ENCODE measurements at places on chromosomes 2 and 18.

- no peak for DNase-seq
These were observed 371.3 kb upstream of the TNP1 start for GRCh38 chr2:217231212-217231611.

DNA sequence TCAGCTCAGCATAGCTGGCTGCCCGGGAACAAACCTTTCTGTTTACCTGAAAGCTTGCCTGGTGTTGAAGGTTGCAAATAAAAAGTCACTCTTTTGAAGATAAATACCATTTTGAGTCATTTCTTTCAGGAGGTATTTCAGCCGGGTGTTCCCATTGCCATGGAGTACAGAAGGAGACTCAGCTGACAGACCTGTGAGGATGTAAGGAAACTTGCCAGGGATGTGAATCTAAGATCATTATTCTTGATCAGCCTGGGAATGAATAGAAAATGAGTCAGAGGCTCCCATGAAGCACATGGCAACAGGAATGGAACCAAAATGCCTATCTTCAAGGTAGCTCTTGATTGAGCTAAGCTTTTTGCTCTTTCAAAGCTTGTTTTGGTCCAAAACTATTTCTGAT lies 231.2 kb downstream of the CYRIA start:
- DNase-seq: no peak

GRCh38 chr18:4789506-4789905 lies 334.4 kb upstream of the DLGAP1 start:
- DNase-seq: no peak

DNA sequence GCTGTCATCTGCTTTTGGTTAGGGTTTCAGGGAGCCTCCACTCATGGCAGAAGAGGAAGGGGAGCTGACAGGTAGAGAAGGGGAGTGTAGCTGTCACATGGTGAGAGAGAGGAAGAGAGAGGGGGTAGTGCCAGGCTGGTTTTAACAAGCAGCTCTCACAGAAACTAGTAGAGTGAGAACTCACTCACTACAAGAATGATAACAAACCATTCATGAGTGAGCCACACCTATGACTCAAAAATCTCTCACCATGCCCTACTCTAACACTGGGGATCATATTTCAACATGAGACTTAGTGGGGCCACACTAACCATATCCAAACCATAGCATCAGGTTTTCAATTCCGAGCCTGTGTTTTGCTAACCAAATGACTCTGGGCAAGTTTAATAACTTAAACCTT lies 274.9 kb upstream of the VWC2L start:
- no peak for DNase-seq

DNA sequence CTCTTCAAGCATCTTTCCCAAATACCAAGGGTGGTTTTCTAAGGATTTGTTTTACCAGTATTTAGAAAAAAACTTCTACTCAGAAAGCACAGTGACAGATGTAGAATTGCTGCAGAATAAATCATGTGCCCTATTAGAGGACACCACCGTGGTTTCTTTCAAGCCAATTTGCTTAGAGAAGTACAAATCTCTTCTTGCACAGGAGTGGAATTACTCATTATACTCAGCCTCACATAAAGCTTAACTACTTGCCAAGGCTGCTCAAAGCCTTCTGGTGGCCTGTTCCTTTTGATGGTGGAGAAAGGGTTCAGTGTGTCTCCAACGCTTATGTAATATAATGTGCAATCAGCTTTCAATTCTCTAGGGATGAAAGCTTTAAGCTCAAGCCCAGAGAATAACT lies 66.5 kb upstream of the CTNNA2 start:
- DNase-seq: no peak

DNA sequence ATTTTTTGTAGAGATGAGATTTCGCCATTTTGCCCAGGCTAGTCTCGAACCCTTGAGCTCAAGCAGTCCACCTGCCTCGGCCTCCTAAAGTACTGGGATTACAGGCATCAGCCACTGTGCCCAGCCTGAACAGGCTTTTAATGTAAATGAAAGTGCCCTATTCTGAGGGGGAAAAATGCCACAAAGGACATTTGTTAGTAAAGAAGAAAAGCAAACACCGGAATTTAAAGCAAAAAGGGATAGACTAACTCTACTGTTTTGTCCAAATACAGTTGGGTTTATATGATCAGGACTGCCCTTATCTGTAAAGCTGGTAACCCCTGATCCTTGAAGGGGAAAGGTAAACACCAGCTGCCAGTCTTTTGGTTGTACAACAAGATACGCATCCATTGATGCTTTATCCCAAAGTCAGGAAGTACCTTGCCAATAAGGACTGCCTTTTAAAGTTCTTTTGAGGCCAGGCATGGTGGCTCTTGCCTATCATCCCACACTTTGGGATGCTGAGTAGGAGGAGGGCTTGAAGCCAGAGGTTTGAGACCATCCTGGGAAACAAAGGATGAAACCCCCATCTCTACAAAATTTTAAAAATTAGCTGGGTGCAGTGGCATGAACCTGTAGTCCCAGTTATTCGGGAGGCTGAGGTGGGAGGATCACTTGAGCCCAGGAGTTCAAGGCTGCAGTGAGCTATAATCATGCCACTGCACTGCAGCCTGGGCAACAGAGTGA lies 13.1 kb downstream of the CLEC4F start:
- no peak for DNase-seq

GRCh38 chr2:238582159-238582558 lies 155.4 kb downstream of the ASB1 start:
- DNase-seq: no peak

- no peak for DNase-seq
These were observed 145.1 kb downstream of the AGPS start for GRCh38 chr2:177537636-177538035.

DNA sequence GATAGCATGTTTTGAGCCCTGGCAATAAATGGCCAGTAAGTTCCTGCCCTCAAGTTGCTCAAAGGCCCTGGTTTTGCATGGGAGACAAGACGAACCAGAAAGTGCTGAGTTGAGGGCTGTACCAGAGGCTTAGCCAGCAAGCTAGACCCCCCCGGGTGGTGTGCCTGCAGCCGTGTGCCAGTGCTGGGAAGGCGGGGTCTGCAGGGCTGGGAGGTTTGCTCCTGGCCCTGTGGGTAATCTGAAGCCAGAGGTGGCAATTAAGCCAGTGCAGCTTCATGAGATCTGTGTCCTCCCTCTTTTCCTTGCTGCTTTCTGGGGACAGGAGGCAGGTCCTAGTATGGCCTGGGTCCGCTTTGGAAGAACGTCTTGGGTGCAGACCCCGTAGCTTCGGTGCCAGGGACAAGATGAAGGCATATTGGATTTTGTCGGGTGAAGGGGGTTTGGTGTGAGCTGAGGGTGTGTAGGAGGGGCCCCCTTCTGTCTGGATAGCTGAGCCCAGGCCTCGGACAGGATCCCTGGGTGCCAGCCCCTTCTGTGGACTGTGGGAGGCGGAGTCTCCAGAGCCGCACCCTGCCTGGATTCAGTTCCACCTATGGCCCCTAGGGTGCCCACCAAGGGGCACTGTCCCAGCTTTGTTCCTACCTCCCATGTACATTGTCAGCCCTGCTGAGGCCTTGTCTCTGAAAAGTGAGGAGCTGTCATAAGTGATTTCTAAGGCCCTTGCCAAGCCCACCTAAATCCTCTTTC lies 15.6 kb downstream of the ATOH8 start:
- no peak for DNase-seq

DNA sequence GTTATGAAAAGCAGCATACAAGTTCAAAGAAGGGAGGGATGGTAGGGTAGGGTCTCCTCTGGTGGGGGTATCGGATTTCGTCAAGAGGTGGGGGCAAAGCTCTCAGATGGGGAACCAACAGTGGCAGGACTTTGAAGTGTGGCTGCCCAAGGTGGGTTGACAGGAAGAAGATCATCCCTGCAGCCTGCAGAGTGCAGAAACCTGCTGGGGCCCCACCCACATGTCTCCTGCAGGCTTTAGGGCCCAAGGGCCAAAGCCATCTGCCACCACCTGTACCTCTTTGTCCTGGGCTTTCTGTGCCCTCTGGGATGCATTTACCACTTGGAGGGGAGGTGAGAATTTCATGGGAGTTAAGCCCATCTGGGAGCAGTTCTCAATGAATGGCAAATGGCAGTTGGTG lies 42.7 kb downstream of the KCNF1 start:
- DNase-seq: no peak

- no peak for DNase-seq
These were observed 182.5 kb upstream of the HDAC4 start for GRCh38 chr2:239583171-239583878.

GRCh38 chr2:40554665-40555294 lies 102.9 kb upstream of the SLC8A1 start:
- DNase-seq: no peak

DNA sequence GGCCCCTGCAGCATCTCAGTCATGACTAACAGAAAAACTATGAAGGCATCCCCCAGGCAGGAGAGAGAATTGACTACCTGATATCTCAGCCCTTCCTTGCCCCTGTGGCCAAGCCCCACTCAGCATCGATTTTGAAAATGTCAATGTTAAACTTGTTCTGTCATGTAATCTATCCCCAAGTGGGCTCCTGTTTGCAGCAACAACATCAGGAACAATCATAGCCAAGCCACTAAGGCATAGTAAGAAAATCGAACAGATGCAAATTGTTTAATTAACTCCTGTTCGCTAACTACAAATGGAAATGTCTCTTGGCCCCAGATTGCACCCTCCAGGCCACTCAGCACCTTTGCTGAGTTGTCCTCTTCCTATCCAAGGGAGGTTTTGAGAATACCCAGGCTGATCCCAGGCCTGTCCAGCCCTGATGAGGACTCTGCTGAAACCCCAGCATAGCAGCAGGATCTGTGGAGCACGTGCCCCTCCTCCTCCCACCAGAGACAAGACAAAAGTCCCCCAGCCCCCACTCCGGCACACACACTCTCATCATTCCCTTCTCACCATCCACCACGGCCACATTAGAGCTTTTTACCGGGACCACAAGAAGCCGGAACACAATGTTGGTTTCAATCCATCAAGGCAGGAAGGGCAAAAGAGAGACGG lies 150.1 kb downstream of the TNS1 start:
- no peak for DNase-seq

DNA sequence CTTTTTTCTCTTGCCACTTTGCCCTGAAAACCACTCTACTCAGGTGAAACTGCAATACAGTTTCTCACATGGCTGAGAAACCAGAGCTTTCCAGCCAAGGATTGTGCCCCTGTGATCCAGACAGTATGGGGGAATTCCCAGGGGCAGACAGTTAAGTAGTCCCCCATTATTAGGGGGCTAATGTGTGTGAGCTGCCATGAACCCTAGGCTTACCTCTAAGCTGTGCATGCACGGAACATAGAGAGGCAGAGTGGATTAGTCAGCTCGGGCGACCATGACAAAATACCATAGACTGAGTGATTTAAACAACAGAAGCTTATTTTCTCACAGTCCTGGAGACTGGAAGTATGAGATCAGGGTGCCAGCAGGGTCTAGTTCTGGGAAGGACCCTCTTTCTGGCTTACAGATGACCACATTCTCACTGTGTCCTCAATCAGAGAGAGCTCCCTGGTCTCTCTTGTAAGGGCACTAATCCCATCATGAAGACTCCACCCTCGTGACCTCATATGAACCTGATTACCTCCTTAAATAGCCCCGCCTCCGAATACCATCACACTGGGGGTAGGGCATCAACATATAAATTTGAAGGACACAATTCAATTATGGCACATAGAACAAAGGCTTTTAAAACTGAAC lies 215.1 kb downstream of the EIPR1 start:
- DNase-seq: no peak

DNA sequence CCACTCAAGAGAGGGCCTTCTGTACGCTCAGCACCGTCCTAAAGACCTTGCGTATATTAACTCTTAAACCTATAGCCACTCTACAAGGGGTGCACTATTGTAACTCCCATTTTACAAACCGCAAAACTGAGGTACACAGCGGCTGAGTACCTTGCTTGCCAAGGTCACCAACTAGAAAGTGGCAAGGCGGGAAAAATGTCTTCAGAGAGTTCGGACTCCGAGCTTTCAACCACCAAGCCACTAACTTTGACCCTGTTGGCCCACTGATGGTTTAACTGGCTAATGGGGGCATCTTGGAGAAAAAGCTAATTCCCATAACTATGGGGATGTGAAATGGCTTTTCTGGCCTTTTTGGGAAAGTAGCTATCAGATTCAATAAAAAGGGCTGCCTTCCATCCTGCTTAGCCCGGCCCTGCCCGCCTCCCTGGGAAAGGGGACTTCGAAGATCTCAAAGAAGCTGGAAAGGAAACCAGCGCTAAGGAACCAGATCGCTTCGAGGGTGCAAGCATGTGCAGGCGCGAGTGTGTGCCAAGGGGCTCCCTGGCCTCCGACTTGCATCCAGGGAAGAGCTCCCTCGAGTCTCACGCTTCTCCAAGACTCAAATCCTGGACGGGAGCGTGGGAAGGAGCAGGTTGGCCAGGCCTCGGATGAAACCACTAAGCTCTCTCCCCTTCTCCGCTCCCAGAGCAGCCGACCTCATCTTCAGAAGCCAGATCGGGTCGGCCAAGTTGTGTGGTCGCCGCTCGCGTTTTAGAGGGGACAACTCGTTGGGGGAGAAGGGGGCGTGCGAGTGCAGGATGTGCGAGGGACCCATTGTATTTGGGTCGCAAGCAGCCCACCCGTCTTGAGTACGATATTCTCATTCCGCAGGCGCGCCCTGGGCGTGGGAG lies 2.2 kb upstream of the SP5 start:
- no peak for DNase-seq

DNA sequence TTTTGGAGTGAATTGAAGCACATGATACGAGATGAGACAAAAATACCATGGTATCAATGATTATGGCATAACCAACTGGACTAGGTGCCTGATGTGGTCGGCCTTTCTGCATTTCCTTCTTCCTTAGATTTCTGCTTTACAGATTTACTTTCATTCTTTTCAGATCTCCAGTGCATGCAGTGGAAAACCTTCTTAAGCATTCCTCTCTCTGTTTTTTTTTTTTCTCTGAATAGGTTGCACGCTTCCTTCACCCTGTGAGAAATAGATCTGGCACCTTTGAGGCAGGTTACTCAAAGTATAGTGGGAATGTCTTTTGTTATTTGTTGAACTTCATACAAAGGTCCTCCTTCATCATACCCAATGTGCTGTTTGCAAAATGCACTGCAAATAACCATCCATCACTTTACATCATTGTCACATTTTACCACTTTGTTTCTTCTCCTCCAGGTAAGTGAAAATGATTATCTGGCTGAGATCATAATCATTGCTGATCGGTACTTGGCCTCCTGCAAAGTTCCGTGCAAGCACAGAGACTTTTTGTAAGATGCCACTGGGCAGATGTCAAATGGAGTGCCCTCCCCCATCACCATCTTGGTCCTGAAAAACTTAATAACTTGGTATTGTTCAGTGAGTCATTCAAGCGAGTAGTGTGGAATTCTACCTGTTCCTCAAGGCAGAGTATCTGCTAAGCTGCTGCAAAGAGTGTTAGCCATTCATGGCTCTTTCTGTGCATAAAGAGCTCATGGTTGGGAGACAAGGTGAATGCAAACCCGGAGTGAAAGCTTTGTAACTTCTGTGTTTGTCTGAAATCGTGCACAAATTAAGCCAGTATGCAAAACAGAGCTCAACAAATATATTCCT lies 30.0 kb upstream of the KLHL14 start:
- no peak for DNase-seq
